ENCODE measurements at places on chromosomes 7 and 10. TPM values are rescaled to one million over a fixed set of nuclear protein-coding genes. Genes with fewer than 3 reads are reported as not detected.

The ERVW-1 gene
- 1.6 TPM for polyA plus RNA-seq

GRCh38 chr10:13223241-13223640 is 10.9 kb downstream of the UCMA start:
- no peak for DNase-seq

The ANKIB1 gene
- polyA plus RNA-seq, result 30.5 TPM

DNA sequence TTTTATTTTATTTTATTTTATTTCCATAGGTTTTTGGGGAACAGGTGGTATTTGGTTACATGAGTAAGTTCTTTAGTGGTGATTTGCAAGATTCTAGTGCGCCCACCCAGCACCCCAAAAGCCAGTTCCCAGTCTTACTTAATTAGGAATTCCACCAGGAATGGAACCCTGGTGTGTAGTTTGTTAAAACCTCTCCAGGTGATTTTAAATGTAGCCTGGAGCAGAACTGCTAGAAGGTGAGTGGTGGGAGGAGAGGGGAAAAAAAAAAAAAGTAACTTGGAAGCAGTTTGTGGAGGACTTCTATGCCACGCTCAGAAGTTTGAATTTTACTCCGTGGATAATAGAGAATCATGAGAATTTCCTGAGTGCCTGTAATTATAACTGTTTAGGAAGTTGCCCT is 5.5 kb upstream of the TEX47 start:
- no peak for DNase-seq

GRCh38 chr7:45595809-45596664 is 21.9 kb downstream of the ADCY1 start:
- no peak for DNase-seq

The GNGT1 gene
- not detected for polyA plus RNA-seq

The HOXA3 gene
- 13.5 TPM for polyA plus RNA-seq

- no peak for DNase-seq
These were observed 5.2 kb downstream of the CCNY start for GRCh38 chr10:35341521-35341920.

DNA sequence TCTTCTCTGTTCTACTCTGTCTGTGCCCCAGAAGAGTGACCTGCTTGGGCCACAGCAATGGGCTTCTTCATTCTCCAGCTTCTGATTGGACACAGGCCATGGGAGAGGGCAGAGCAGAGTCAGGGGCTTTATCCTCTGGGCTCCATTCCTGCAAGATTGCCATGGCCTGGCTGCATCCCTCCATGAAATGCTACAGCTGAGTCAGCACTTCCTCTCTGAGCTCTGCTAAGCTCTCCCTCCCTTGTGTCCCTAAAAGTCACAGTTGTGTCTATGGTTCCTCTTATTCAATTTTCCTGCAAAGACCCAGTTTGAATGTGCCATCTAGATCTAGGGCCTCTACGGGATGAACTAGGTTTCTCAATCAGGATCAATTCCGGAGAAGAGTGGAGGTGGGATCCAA is 903.8 kb downstream of the TYW1 start:
- DNase-seq, result no peak

The TMEM139 gene
- 0.81 TPM for polyA plus RNA-seq

- DNase-seq, result no peak
These were observed 96.8 kb upstream of the LSM8 start for GRCh38 chr7:118087126-118087525.

DNA sequence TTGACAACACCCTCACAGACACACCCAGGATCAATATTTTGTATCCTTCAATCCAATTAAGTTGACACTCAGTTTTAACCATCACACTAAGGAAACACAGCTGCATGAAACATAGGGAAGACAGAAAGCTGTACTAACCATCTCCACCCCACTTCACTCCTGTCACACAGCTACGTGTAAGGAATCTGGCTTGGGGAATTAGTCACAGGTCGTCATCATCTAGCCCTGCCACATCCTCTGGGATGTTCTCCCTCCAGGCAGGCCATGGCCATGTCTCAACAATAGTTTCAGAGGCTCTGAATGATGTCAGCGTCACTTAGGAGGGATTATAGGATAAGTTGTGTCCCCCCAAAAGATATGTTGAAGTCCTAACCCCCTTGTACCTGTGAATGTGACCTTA is 10.8 kb upstream of the SEMA3C start:
- no peak for DNase-seq
